Stimulated activated CD4-positive, alpha-beta T cell treated with anti-CD3 and anti-CD28 coated beads, TNF-alpha, amount 100 ng/mL, for 24 hours (primary cell): ENCODE measurements at places on chromosomes 11 and 22.

GRCh38 chr11:48090174-48090573 lies 109.8 kb downstream of the PTPRJ start:
- no peak for DNase-seq

DNA sequence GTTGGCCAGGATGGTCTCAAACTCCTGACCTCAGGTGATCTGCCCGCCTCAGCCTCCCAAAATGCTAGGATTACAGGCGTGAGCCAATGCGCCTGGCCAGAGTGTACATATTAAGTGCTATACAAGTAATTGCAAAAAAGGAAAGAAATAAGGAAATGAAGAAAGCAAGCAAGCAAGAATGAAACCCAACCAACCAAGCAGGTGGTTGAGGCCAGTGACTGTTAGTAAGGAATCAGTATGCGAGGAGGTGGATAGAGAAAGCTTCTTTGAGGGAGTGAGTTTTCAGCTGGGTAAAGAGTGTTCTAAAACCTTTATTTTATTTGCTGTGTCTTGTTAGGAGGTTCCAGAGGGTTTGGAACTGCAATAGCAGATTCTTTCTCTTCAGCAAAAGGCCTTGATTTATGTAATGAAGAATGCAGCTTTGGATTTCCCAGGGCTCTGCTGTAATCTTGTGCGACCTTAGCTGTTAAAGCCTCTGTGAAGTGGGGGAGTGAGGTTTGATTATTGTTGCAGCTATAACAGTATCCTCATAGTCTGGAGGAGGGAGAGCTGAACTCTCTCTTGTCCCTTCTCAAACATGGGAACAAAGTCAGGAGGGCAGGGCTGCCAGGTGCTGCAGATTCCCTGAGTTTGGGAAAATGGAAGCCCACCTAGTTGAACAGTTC lies 5.7 kb downstream of the AMPD3 start:
- DNase-seq = no peak

DNA sequence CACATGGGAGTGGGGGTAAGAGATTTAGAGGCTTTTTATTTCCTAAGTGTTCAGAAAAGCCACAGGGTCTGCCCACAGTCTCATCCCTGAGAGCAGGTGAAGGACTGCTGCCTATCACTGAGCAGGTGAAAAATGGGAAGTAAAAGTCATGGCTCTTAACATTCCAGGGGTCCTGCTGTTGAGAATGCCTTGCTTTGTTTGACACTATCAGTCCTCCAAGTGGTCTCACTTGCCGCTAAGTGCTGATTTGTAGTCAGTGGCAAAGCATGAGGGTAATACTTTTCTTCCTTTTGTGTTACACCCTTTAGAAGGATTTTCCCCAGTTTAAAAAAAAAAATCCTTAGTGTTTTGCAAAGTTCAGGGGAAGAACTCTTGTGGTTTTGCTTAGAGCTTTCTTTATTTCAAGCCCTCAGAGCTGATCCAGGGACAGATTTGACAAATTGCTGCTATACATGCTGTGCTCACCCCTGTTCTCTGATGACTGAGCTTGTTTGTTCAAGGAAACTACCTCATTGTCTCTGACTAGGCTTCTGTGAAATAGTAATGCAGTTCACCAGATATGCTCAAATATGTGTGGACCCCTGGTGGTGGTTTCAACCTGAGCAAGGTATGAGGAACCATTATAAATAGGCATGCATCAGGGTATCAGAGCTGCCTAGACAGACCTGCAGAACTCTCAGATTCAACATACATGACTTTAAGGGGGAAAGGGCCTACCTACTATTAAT lies 141.0 kb downstream of the ARHGAP42 start:
- no peak for DNase-seq

DNA sequence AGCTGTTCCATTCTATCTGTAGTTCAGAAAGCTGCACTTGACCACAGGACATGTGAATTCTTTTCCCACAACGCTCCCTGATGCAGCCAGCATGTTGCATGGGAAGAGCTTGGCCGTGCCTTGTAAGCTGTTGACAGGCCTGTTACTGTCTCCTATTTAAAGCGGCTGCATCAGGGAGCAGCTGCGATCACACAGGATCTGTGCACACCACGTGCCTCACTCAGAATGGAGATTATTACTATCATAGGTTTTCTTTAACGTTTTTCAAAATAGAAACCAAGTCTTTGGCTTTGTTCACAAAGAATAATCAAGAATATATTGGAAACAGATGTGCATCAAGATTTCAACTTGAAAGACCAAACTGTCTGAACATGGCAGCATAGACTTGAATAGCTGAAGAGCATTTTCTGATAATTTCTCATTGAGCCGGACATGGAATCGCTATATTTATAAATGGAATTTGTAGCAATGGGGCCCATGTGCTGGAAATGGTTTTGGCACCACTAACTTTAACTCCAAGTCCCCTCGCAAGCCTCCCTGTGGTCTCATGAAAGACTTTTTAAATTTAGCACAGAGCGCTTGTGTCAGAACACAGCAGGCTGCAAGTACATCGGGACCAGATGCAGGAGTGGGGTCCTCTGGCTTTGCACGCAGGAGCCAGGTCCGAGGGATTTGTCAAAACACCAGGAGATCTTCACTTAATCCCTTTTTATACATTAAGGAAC lies 40.8 kb upstream of the MYO18B start:
- DNase-seq = no peak
